NCI-H1092 treated with DMSO at 0.1 percent for 48 hours (cell line): ENCODE measurements at places on chromosomes 6 and 20.

DNA sequence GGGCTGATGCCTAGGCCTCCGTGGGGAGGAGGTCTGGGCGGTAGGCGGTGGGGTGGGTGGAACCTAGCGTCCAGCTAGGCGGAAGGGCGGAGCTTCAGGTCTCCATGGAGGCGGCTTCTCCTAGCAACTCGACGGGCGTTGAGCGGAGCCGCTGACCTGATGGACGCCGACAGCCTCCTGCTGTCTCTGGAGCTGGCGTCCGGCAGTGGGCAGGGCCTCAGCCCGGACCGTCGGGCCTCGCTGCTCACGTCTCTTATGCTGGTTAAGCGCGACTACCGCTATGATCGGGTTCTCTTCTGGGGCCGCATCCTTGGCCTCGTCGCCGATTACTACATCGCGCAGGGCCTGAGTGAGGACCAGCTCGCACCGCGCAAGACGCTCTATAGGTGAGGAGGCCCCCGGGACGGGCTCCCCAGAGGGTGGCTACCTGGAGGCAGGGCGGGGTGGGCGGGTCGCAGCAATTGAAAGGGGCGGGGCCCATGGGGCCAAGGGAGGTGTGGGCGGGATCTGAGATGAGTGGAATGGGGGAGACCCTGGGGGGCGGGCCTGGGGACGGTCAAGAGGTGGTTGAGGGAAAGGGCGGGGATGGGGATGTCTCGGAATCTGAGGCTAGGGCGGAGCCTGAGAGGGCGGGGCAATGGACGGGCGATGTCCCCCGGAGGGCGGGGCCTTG lies at the start of gene RSPH9:
Gene RSPH9, plus strand, starts transcription at position 97 of the 673 bp plus-strand sequence. Its CDS starts 63 bp downstream, at position 160.
- no peak for DNase-seq

DNA sequence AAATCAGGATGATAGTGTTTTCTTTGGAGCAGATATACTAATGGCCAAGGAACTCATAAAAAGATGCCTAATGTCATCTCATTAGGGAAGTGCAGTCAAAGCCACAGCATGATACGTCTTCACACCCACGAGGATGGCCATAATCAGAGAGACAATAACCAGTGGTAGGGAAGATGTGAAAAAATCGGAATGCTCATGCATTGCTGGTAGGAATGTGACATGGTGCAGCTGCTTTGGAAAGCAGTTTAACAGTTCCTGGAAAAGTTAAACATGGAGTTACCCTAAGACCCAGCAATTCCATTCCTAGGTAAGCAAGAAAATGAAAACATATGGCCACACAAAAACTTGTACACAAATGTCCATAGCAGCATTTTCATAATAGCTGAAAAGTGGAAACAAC lies 29.9 kb downstream of the BCAS1 start:
- DNase-seq = no peak

DNA sequence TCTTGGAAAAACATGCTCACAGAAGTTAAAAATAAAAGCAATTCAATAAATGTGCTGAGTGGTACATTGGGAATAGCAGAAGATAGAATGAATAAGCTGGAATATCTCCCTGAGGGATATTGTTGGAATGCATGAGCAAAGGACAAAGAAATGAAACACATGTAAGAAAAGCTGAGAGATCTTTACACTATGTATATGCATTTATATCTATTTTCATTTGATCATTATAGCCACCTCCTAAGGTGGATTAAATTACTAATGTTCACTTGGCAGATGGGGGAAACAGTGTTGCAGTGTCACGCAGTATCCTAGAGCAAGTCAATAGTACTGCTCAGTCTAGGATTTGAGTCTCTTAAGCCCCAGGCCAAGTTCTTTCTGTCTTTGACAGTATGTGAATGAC lies 542.0 kb upstream of the MARCKS start:
- DNase-seq = no peak

DNA sequence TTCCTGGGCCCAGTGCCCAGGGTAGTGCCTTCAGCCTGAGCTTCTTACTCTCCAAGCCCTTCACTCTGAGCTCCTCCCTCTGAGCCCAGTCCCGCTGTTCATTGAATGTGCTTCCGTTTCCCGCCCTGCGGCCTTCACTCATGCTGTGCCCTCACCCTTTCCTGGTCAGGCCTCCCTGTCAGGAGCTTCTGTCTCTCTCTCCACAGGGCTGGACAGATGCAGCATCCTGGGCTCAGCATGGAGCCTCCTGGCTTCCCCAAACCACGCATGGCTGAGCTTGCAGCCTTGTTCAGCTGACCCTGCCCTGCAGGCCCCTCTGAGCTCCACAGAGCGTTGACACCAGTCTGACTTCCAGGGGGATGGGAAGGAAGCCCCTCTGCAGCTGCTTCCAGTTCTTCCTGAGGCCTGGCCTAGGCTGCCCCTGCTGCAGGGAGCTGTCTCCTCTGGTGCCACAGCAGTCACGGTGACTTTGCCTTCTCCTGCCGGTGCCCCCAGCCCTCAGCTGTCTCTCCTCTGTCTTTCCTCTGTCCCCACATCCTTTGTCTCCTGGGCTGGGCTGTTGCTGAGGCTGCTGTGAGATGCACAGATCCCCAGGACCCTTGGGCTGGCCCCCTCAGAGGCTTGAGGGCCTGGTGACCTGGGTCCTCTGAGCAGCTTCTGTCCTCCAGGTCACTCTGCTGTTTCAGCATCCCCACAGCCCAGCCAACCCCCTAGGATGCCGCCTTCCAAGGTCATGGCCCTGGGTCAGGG lies 7.9 kb upstream of the MYT1 start:
- peak; percentile 82 for DNase-seq

GRCh38 chr20:41329435-41330342 lies 10.9 kb upstream of the LPIN3 start:
- DNase-seq = no peak
